ENCODE measurements at places on chromosomes 16 and 17.

GRCh38 chr17:77888242-77889134 lies 70.0 kb upstream of the TNRC6C start:
- DNase-seq, result no peak

GRCh38 chr16:13176711-13177110 lies 275.3 kb downstream of the SHISA9 start:
- no peak for DNase-seq

GRCh38 chr16:89620406-89620841 lies 7.0 kb downstream of the DPEP1 start:
- DNase-seq, result no peak

DNA sequence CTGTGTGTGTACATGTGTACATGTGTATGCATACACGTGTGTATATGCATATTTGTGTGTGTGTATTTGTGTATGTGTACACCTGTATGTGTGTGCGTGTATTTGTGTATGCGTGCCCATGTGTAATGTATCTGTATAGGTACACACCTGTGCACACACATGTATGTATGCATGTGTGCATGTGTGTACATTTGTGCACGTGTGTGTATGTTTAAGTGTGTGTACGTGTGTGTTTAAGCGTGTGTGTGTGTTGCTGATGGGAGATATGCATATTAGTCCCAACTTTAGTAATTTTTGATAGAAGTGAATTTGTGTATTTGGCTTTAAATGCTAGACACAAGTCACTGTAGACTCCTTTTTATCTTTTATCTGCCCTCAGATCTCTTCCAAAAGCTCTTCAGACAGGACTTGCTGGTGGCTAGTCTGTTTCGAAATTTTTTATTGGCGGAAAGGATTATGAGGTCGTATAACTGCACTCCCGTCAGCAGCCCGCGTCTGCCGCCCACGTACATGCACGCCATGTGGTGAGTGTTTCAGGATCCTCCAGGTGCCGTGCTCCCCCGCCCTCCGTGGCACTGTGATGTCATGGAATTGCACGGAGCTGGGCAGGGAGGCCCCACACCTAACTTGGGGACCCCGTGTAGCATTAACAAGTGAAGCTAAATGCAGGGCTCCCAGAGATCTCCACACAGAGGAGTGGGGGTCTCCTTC lies 168.8 kb upstream of the CHMP6 start:
- DNase-seq, result no peak

- no peak for DNase-seq
These were observed 916.9 kb upstream of the SOX9 start for GRCh38 chr17:71203953-71204352.

DNA sequence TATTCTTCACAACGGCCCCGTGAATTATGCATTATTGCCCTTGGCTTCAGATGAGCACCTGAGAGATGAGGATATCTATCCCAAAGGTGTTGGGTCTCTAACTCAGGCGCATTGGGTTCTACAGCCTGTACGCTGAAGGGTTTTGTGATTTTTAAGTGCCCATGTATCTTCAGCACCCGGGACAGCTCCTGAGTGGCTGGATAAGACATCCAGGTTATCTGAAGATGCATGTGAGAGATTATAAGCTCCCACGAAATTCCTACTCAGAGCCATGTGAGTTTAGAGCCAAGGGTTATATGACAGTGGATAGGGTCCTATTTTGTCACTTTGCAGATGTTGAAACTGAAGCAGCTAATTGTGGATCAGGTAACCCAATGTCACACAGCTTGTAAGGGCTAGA lies 612.3 kb upstream of the EEF2KMT start:
- DNase-seq, result no peak

- no peak for DNase-seq
These were observed 265.2 kb upstream of the TNRC6C start for GRCh38 chr17:77693301-77693700.

GRCh38 chr16:90031931-90032673 lies 12.8 kb upstream of the DBNDD1 start:
- DNase-seq, result no peak

DNA sequence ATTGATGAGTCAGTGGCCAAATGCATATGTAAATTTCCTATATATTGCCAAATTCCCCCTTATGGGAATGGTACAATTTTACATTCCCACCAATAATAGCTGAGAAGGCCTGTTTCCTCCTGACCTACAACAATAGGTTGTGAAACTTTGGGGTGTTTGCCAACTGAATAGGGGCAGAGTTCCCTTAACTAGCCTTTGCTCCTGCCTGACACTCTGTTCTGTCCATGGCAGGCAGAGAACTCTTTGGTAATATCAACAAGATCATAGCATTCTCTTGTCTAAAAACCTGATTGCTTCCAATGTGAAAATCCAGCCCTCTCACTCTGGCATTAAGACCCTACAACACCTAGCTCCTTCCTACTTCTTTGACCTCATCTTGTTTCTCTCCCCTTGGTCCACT lies 149.7 kb downstream of the HAPSTR1 start:
- DNase-seq, result no peak

GRCh38 chr17:77778636-77779489 lies 179.6 kb upstream of the TNRC6C start:
- no peak for DNase-seq

DNA sequence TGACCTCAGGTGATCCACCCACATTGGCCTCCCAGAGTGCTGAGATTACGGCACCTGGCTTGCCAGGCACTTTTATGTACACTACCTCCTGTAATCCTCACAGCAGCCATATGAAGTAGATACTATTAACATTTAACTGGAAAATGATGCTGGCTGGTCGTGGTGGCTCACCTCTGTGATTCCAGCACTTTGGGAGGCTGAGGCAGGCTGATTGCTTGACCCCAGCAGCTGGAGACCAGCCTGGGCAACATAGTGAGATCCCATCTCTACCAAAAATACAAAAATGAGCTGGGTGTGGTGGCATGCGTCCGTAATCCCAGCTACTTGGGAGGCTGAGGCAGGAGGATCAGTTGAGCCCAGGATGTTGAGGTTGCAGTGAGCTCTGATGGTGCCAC lies 2.0 kb upstream of the MAPK3 start:
- DNase-seq, result no peak

DNA sequence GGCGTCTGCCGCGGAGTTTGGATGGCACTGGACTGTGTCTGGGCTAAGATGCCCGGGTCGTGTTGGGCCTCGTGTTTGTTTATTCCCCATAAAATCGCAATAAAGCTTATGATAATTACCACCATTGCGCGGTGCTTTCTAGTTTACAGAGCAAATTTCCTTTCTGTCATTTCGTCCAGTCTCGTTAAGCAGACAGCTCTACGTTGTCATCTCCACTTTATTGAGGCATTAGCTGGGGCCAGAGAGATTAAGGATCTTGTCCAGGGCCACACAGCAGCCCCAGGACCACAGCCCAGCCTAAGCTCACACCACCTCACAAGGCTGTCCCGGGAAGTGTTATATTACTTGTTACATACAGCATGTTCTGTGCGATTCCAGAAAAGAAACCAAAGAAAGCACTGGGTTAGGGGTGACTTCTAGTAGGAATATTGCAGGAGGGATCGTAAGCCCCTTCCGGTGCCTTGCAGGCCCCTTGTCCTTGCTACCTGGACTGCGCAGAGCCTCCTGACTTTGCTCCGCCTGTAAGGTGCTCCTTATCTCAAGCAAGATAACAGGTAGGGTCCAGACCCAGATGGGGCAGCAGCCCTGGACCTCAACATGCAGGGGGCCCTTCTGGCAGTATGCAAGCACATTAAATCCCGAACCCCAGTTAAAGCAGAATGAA lies 6.3 kb downstream of the NOS2 start:
- no peak for DNase-seq

GRCh38 chr17:74520016-74520434 lies 11.2 kb downstream of the CD300LB start:
- DNase-seq, result no peak

GRCh38 chr16:12531937-12532336 lies 271.8 kb downstream of the CPPED1 start:
- DNase-seq, result no peak

DNA sequence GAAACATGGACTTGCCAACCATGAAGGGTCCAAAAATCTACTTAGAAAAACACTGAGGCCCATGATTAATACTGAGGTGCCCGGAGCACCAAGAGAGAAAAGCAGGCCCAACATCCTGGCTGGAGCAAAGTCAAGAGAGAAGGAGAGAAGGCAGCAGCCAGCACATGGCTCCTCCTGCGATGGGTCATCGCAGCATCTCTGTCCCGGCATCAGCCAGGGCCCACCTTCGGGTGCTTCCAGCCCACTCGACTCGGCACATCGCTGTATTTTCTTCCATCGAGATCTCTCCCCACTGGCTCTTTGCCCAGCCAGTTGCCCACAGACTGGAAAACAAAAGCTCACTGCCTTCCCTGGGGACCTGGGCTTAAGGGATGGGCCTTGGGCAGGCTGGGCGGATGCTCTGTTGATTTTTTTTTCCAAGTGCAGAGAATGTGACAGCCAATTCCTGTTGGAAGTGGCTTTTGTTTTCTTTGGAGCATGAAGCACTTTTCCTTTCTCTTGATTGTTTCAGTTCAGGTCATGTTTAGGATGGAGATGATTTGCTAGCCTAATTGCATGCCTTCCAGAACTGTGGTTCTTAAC lies 58.1 kb downstream of the CYB5B start:
- no peak for DNase-seq

DNA sequence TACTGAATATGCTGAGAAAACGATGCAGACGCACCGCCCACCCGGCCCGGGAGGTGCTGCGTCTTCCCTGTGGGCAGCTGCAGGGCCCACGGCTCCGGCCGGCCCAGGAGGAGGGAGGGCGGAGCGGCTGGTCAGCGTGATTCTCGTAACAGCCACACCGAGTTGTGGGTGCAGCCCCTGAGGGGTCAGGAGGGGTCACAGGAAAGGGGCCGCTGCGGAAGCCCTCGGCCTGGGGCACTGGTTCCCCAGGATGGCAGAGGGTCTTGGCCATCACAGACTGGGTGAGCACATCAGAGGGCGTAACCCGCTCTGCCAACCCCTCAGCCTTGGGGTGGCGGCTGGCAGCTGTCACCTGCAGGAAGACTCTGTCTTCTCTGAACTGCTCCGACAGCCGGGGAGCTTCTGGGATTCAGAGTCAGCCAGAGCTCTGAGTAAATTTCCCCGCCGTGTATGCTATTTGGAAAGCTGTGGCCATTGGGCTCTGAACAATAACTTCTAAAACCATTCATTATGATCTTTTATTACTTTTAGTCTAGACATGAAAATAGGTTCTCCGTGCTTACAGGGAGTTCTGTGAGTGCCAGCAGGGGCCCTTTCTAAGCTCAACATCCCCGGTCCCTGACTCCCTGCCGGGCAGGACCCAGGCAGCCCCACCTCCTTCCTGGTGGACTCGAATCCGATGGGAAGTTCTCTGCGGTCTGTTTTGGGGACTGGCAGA lies 87.4 kb upstream of the CHMP6 start:
- no peak for DNase-seq
